Naive thymus-derived CD4-positive, alpha-beta T cell (primary cell): ENCODE measurements at places on chromosomes 11 and 22.

GRCh38 chr11:128448981-128449713 is 138.2 kb downstream of the ETS1 start:
- no peak for DNase-seq

DNA sequence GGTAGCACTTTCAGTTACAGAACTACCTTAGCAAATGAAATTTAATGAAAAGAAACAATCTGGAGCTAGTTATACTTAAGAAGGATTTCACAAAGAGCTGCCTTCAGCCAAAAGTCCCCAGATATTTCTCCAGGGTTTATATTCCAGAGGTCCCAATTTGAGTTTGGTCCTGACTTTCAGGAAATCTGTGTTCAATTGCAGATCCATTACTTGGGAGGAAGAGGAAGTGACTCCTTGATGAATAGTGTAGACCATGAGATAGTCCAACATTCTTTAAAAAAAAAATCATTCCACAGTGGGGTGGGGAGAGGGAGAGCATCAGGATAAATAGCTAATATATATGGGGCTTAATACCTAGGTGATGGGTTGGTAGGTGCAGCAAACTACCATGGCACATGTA is 117.6 kb upstream of the ARHGAP20 start:
- DNase-seq, result no peak

- no peak for DNase-seq
Measured at GRCh38 chr11:122879785-122880184, 2.8 kb upstream of the JHY start.

GRCh38 chr11:11528986-11529385 is 92.8 kb downstream of the GALNT18 start:
- no peak for DNase-seq

- no peak for DNase-seq
Measured at GRCh38 chr11:31045335-31045734, 324.2 kb downstream of the DCDC1 start.

DNA sequence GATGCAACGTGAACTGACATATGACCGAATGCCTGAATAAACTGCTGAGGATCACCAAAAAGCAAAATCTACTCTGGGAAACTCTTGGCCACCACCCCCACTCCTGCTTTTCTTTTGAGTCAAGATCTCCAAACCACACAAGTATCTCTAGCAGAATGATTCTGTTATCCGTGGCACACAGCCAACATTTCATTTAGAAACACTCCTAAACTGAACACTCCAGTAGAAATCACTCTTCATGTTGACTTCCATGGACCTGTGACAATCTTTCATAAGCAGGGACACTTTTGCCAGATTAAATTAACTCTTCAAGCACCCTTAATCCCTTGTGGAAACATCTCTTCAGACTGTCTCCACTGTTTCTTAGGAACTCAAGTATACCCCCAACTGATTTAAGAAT is 44.4 kb downstream of the VSIG10L2 start:
- DNase-seq, result no peak

- DNase-seq, result no peak
Measured at GRCh38 chr11:2522631-2523255, 77.9 kb downstream of the KCNQ1 start.

DNA sequence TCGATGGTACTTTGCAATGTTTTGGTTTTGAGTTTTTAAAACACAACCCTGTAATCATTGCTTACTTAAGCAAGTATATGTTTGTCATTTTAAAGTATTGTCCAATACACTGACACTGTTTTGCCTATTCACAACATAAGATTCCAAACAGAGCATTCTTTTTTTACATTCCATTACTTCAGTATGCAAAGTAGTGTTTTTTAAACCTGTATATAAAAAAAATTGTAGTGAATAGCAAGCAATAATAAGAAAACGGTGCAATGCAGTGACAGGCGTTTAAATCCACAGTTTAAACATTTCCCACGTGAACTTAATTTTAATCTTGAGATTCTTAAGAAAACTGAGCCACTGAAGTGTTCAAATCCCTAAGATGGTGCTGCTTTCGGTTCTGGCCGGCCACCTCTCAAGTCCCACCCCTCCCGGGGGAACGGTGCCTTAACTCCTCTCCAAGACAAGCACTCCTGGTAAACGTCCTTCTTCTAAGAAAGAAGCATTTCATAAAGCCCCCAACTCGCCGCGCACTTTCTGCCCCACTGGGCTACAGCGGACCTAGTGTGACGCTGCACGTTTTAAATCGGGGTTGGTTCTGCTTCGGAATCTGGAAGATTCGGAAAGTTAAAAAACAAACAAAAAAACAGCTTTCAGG is 2.9 kb downstream of the PGR start:
- DNase-seq, result no peak

DNA sequence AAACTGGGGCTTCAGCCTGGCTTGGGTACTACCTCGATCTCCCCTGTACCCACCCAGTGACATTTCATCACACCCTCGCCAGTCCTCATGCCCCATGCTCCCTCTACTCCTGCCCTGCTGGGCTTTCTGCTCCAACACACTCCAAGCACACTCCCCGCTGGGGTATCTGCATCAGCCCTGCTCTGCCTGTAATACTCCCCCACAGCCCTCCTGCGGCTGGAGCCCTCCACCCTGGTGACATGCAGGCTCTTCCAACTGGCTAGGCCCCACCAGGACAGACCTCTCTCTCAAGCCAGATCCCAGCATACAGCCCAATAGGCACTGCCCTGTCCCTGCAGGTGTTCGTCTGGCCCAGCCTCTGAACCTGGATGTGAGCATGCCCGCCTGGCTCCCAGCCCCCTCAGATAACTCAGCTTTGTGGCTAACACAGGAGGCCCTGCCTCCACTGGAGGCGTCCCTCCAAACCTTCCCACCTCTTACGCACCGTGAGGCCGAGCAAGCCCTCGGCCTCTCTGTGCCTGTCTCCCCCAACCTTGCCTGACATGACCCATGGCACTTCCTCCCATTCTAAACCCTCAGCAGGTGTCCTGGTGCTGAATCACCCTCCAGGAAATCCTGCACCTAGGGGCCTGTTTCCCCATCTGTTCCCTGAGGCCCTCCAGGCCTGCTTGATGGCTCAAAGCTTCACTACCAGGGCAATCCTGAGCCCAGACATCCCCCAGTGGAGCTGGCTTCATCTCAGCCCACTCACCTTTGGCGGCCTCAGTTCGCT is 33.5 kb upstream of the TXNRD2 start:
- no peak for DNase-seq

- no peak for DNase-seq
Measured at GRCh38 chr11:59669611-59670009, 773 bp upstream of the PATL1 start.

GRCh38 chr11:23078289-23078971 is 218.2 kb upstream of the CCDC179 start:
- DNase-seq, result no peak

DNA sequence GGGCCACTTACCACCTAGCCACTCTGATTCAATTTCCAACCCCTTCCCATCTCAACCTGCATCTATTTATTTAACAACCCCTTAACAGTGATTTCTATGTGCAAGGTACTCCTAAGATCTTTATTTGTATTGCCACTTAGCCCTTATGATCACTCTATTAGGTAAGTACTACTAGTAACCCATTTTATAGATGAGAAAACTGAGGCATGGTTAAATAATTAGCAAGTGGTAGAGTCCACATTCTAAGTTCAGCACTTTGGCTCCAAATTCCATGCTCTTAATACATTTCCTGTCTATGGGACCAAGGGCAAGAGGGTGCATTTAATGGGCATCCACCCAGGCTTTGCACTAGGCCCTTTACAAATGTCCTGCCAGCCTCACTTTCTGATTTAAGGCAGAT is 38.1 kb upstream of the CSNK2A3 start:
- DNase-seq, result no peak

DNA sequence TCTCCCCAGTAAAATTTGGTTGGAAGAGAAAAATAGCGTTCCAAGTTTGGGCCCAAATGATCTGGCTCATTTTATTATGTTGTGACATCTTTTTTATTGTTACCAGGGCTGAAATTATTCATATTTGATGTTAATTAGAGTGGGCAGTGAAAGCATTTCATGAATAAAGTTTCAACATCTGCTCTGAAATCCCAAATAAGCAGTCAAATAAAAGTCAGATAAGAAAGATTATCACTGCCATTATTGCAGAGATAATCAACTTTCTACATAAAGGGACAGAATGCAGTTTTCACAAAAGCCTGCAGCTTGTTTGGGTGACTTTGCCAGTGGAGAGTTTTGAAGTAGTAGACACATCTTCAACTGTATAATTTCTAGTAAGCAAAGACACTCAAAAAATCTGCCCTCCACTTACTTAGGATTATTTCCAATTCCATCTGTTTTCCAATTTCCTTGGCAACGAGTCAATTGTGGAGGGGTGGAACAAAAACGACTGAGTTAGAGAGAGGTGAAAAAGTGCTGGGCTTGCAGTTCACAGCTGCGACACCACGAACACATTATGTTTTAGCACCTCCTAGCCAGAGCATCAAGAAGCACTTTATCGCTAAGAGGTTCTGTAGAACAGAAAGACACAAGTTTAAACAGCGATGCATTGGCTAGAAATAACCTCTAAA is 9.0 kb downstream of the TECTA start:
- no peak for DNase-seq

DNA sequence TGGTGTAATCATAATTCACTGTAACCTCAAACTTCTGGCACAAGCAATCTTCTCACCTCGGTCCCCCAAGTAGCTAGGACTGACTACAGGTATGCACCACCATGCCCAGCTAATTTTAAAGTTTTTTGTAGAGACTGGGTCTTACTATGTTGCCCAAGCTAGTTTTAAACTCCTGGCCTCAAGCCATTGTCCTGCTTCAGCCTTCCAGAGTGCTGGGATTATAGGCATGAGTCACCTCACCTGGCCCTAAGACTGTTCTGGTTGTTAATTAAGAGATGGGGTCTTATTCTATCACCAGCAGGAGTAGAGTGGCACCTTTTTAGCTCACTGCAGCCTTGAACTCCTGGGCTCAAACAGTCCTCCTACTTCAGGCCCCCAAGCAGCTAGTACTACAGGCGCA is 52.0 kb upstream of the DEPDC7 start:
- DNase-seq, result no peak

DNA sequence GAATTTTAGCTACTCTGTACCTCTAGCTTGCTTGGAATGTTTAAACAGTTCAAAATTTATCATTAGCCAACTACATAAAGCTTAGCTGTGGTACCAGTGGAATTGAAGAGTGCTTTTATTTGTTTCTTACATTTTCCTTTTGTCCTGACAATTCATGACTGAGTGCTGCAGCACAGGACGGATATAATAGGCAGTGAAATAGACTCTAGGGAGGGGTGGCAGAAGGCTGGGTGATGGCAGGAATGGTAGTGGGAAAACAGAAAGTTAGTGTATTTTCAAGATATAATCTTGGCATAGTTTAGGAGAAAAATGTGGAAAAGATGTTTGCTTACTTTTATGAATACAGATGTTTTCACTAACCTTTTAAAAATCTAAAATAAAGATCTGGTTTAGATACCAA is 31.1 kb upstream of the ARHGAP32 start:
- DNase-seq, result no peak

DNA sequence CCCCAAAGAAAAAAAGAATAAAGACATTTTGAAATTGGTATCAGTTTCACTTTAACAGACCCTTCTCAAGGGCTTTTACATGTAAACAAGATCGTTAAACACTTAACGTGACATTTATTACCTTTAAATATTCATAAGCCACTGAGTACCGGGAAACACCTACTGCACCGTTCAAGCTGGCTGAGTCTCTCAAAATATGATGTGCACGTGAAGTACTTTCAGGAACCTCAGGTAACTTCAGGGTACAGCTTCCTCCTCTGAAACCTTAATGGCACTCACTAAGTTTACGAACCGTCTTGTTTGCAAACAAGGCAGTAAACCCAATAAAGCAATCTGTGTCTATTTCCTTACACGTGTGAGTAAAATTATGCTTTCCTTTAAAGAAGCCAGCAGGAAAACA is 105.5 kb upstream of the TENM4 start:
- no peak for DNase-seq
